HFFc6 (cell line): ENCODE measurements at places on chromosomes 16 and 17. TPM values are rescaled to one million over a fixed set of nuclear protein-coding genes. Genes with fewer than 3 reads are reported as not detected.

DNA sequence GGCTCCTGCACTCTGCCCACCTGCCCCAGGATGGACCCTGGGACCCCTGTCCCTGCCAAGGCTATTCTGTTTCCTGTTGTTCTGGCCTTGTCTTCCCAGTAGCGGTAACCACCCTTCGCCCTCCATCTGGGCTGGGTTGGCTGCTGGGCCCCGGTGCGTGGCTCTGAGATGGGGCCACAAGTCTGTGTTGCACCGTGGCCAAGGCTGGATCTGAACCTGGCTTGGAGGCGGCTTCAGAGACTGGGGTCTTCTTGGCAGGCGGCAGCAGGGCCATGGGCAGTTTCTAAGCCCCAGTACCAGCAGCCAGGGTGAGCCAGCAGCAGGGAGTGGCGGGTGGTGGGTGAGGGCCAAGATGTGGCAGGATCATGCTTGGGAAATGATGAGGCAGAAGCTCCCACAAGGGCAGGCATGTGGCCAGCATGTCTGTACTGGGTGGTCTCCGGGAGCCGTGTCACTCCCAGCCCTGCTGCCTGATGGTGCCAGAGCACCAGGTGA lies 12.6 kb downstream of the MAP2K3 start:
- peak overlapping the region; percentile 51; the same call in 1 of the 2 replicates for H3K27ac ChIP-seq
- peaks cover 21% of the 10 kb centered on the region for H3K36me3 ChIP-seq
- H3K4me1 ChIP-seq, result peaks cover 6% of the 10 kb centered on the region
- no peak for DNase-seq
- peaks cover 8% of the 10 kb centered on the region for H3K27me3 ChIP-seq

- H3K4me1 ChIP-seq, result peaks cover 16% of the 10 kb centered on the region
- H3K27ac ChIP-seq, result peak overlapping the region; percentile 91
- no peaks in the 10 kb centered on the region for H3K27me3 ChIP-seq
- peak overlapping the region; percentile 91 for H3K4me3 ChIP-seq
These were observed 727 bp upstream of the MBTPS1 start for GRCh38 chr16:84117494-84117843.

- H3K4me1 ChIP-seq, result no peaks in the 10 kb centered on the region
- no peak overlapping the region for H3K4me3 ChIP-seq
- no peaks in the 10 kb centered on the region; the same call in 1 of the 2 replicates for H3K27me3 ChIP-seq
These were observed 555.0 kb upstream of the RBFOX1 start for GRCh38 chr16:6777624-6778023.

GRCh38 chr16:51641191-51641765 lies 490.2 kb upstream of the SALL1 start:
- H3K36me3 ChIP-seq, result no peaks in the 10 kb centered on the region
- no peak overlapping the region; the same call in 1 of the 2 replicates for H3K27ac ChIP-seq
- DNase-seq, result peak; percentile 66
- peaks cover 2% of the 10 kb centered on the region for H3K27me3 ChIP-seq
- peaks cover 50% of the 10 kb centered on the region; the same call in 1 of the 2 replicates for H3K4me1 ChIP-seq

GRCh38 chr17:55295411-55296170 lies 30.8 kb downstream of the HLF start:
- H3K27me3 ChIP-seq, result peaks cover 19% of the 10 kb centered on the region
- DNase-seq, result peak; percentile 17
- no peak overlapping the region for H3K27ac ChIP-seq
- no peaks in the 10 kb centered on the region for H3K4me1 ChIP-seq
- H3K4me3 ChIP-seq, result no peak overlapping the region
- H3K36me3 ChIP-seq, result no peaks in the 10 kb centered on the region

DNA sequence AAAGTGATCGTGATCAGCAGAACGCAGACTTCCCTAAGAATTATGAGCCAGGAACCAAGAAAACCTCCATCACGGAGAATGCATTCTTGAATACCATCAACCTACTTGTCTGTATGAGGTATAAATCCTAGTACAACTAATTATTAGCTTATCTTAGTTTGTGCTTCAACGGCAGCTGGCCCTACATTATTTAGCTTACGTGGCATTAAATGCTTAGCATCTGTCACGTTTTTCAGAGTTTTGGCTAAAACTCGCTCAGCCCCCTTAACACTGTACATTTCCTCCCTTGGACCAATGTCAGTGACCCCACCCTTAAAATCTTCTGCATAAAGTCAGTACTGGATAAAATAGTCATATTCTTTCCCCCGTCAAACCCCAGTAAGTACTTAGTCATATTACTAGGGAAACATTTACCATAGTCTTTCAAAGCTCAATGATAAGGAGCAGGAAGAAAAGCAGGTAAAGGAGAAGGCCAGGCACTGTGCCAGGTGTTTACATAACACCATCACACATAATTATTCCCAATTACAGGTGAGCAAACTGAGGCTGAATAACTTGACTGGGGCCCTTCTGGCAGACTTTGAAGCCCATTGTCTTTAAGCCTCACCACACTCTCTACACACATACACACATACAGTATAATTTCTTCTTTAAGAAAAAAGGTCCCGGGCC lies 16.6 kb upstream of the TXNDC11 start:
- H3K27me3 ChIP-seq, result peaks cover 4% of the 10 kb centered on the region; the same call in 1 of the 2 replicates
- H3K4me3 ChIP-seq, result no peak overlapping the region
- no peak for DNase-seq
- H3K36me3 ChIP-seq, result peaks cover 61% of the 10 kb centered on the region
- peaks cover 20% of the 10 kb centered on the region for H3K4me1 ChIP-seq

- H3K36me3 ChIP-seq, result no peaks in the 10 kb centered on the region
- no peak overlapping the region for H3K27ac ChIP-seq
- DNase-seq, result no peak
- peaks cover 5% of the 10 kb centered on the region for H3K27me3 ChIP-seq
These were observed 39.5 kb downstream of the RAP1GAP2 start for GRCh38 chr17:2835780-2836179.

GRCh38 chr17:7945651-7946050 lies 13.6 kb downstream of the CNTROB start:
- H3K36me3 ChIP-seq, result peaks cover 47% of the 10 kb centered on the region
- no peaks in the 10 kb centered on the region for H3K4me1 ChIP-seq
- DNase-seq, result no peak
- H3K4me3 ChIP-seq, result no peak overlapping the region
- no peak overlapping the region for H3K27ac ChIP-seq
- peaks cover 1% of the 10 kb centered on the region; the same call in 1 of the 2 replicates for H3K27me3 ChIP-seq

DNA sequence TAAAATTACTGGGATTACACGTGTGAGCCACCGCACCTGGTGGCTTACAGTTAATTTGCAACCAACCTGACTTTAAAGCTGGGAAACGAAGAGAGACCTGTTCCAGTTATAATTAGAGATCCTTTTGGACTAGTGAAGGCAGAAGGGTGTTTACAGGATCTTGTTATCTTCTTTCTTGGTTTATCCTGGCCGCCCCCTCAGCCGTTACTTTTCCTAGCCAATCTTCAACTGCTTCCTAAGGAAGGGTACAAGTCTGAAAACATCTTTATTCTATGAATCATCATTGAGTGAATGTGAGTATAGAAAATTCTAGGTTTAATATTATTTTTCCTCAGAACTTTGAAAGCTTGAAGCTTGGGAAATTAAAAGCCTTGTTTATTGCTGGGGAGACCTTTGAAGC lies 286.5 kb downstream of the SLC39A11 start:
- peaks cover 1% of the 10 kb centered on the region; the same call in 1 of the 2 replicates for H3K27me3 ChIP-seq
- H3K4me1 ChIP-seq, result peaks cover 13% of the 10 kb centered on the region
- no peak for DNase-seq

- H3K27me3 ChIP-seq, result peaks cover 7% of the 10 kb centered on the region
- H3K4me3 ChIP-seq, result no peak overlapping the region
- no peaks in the 10 kb centered on the region for H3K36me3 ChIP-seq
These were observed 190.2 kb upstream of the GSE1 start for GRCh38 chr16:85422632-85423550.

DNA sequence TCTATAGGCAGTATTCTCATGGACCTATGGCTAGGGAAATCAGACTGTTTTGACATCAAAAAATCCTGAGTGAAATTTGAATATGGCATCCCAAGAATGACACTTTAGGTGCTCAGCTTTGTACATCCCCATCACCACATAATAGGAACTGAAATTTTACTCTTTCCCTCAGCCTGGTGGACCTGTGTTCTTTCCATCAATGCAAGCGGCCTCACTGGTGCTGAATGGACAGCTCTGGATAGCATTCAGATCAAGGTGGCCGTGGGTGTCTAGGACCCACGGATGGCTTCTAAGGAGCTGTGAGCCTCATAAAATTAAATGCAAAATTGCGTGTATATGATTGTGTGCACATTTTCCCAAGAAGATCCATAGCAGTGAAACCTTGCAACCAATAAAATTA lies 152.6 kb downstream of the MAP2K6 start:
- H3K27me3 ChIP-seq, result peaks cover 3% of the 10 kb centered on the region; the same call in 1 of the 2 replicates
- no peaks in the 10 kb centered on the region for H3K36me3 ChIP-seq
- no peak overlapping the region for H3K4me3 ChIP-seq
- peaks cover 22% of the 10 kb centered on the region for H3K4me1 ChIP-seq

- no peak overlapping the region for H3K4me3 ChIP-seq
- H3K4me1 ChIP-seq, result no peaks in the 10 kb centered on the region
- no peak for DNase-seq
These were observed 145.8 kb downstream of the CYLD start for GRCh38 chr16:50887500-50888298.

GRCh38 chr17:77749321-77749751 lies 209.2 kb upstream of the TNRC6C start:
- no peaks in the 10 kb centered on the region for H3K4me1 ChIP-seq
- H3K4me3 ChIP-seq, result no peak overlapping the region
- peaks cover 31% of the 10 kb centered on the region for H3K27me3 ChIP-seq
- DNase-seq, result no peak

DNA sequence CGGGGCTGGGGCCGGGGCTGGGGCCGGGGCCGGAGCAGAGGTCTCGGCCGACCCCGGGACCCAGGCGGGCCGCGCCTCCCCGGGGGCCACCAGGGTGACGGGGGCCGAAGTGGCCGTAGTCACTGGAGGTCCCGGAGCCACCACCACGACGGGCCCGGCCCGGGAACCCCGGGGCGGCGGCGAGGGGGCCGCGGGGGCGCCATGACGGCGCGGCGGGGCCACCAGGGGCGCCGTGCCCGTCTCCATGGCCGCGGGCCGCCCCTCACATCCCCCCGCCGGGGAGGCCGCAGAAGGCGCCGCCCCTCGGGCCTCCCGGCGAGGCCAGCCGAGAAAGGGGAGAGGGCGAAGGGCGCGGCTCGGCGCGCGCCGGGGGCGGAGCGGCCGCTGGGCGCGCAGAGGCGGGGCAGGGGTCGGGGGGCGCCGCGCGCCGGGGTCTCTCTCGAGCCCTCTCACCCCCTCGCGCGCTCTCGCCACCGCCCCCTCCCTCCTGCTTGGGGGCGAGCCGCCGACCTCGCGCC lies 297 bp downstream of the TBC1D10B start:
- no peak for DNase-seq
- H3K36me3 ChIP-seq, result peaks cover 17% of the 10 kb centered on the region
- peaks cover 9% of the 10 kb centered on the region; the same call in 1 of the 2 replicates for H3K27me3 ChIP-seq

GRCh38 chr17:77343031-77343800 lies 202.4 kb downstream of the SEC14L1 start:
- H3K4me1 ChIP-seq, result peaks cover 45% of the 10 kb centered on the region
- H3K4me3 ChIP-seq, result no peak overlapping the region
- no peak for DNase-seq
- no peak overlapping the region for H3K27ac ChIP-seq
- H3K36me3 ChIP-seq, result peaks cover 37% of the 10 kb centered on the region

DNA sequence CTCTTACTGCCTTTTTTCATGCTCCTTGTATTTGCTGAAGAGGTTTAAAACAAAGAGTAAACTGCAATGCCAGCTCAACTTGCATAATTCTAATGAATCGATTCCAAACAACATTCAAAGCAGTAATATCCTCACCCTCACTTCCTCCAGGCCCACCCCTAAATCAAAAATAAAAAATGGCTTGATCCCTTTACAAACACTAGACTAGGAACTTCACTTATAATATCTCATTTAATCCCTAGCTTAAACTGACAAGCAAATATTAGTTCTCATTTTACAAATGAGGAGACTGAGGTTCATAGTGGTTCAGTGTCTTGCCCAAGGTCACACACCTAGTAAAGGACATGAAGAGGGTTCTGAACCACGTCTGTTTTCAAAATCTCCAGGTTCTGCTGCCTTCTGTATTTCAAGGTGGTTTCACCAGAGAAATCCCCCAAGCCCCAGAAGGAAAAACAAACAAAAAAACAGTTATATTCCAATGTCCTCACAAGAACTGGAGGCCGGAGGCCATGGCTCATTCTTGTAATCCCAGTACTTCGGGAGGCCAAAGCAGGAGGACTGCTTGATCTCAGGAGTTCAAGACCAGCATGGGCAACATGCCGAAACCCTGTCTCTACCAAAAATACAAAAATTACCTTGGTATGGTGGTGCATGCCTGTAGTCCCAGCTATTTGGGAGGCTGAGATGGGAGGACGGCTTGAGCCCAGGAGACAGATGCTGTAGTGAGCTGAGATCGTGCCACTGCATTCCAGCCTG lies 80.3 kb upstream of the GRIN2A start:
- DNase-seq, result no peak
- H3K27me3 ChIP-seq, result peaks cover 3% of the 10 kb centered on the region; the same call in 1 of the 2 replicates
- H3K4me3 ChIP-seq, result no peak overlapping the region
- no peaks in the 10 kb centered on the region for H3K36me3 ChIP-seq
- no peaks in the 10 kb centered on the region for H3K4me1 ChIP-seq

GRCh38 chr17:36686123-36686669 lies 84.8 kb downstream of the MRM1 start:
- no peak overlapping the region for H3K4me3 ChIP-seq

GRCh38 chr17:41417576-41418015 lies 6.8 kb downstream of the KRT37 start:
- H3K4me1 ChIP-seq, result peaks cover 86% of the 10 kb centered on the region
- DNase-seq, result no peak
- peak overlapping the region; percentile 88 for H3K27ac ChIP-seq
- no peaks in the 10 kb centered on the region; the same call in 1 of the 2 replicates for H3K36me3 ChIP-seq
- no peaks in the 10 kb centered on the region for H3K27me3 ChIP-seq
- H3K4me3 ChIP-seq, result peak overlapping the region; percentile 16

The MARF1 gene
- total RNA-seq, result 37.2 to 39.1 TPM (median 39.0 TPM) in 3 replicates

The CACNA1H gene
- not detected in 3 replicates for total RNA-seq

The MPP3 gene
- 4.1 to 7.4 TPM (median 6.9 TPM) in 3 replicates for total RNA-seq

The TEX2 gene
- total RNA-seq, result 42.0 to 54.1 TPM (median 50.7 TPM) in 3 replicates

The SLC12A3 gene
- not detected in 2 replicates for total RNA-seq

The TBX6 gene
- total RNA-seq, result 0.09 to 0.24 TPM (median 0.20 TPM) in 3 replicates

The ZNF778 gene
- total RNA-seq, result 6.3 to 8.0 TPM (median 6.8 TPM) in 3 replicates

The CDH11 gene
- total RNA-seq, result 515 to 533 TPM (median 528 TPM) in 3 replicates

The PDIA2 gene
- total RNA-seq, result not detected in 3 replicates

The TEX19 gene
- total RNA-seq, result 0.10 TPM in 1 of 3 replicates, not detected in the others

The TLK2 gene
- 29.0 to 36.1 TPM (median 34.3 TPM) in 3 replicates for total RNA-seq

The NPW gene
- total RNA-seq, result 0.93 to 2.1 TPM (median 1.5 TPM) in 3 replicates

The SPHK1 gene
- 55.6 to 68.1 TPM (median 58.9 TPM) in 3 replicates for total RNA-seq
